Renal cortex interstitium (tissue), 15 donors: ENCODE measurements at places on chromosomes 7 and 10. TPM values are rescaled to one million over a fixed set of nuclear protein-coding genes. Genes with fewer than 3 reads are reported as not detected.

GRCh38 chr10:129191797-129192196 is 275.2 kb upstream of the MGMT start:
- DNase-seq = no peak

- no peak for DNase-seq
Measured at GRCh38 chr7:99642027-99642426, 25.3 kb downstream of the ZSCAN25 start.

DNA sequence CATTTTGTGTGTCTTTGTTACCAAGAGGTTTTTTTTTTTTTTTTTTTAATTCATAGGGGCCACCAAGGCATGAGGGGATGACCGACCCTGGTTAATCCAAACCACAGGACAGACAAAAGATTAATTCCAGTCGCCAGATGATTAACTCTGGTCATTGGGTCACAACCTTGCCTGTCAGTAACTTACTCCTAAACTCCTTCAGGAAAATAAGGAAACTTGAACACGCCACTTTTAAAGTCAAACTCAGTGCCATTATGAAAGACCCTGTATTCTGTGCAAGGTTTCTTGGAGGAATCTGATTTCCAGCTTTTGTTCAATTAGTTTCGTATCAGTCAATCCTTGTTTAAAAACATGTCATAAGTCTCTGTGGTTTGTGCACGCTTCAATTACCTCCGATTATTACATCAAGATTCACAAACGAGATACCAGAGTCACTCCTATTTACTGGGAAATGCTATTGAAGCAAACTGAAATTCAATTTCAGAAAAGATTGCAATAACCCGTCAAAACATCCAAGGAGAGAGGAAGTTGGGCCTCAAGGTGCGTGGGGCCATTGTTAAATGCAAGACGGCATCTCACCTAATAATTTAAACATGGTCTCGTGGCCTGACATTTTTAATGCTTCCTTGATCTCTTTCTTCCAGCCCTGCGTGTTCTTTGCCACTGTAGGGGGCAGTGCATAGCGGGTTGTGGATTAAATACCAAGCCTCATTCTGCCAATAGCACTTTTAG is 44.0 kb downstream of the NRP1 start:
- DNase-seq = no peak

- peak; percentile 59 for DNase-seq
Measured at GRCh38 chr10:119079599-119080520, 757 bp downstream of the EIF3A start.

GRCh38 chr7:80785276-80785675 is 133.6 kb downstream of the SEMA3C start:
- DNase-seq = no peak

DNA sequence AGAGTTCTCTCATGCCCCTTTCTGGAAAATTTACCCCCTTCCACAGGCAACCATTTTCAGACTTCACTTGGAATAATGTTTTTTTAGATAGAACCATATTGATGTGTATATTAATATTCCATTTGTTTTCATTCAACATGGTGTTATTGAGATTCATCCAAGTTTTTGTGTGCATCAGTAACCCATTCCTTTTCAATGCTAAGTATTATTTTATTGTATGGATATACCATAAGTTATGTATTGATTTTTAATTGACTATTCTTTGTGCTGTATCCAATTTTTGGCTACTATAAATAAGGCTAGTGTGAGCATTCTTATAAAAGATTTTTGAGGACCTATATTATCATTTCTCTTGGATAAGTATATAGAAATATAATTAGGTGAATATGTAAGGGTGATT is 1025.7 kb downstream of the GRM8 start:
- no peak for DNase-seq

GRCh38 chr7:115689941-115690340 is 340.6 kb downstream of the TFEC start:
- DNase-seq = no peak

DNA sequence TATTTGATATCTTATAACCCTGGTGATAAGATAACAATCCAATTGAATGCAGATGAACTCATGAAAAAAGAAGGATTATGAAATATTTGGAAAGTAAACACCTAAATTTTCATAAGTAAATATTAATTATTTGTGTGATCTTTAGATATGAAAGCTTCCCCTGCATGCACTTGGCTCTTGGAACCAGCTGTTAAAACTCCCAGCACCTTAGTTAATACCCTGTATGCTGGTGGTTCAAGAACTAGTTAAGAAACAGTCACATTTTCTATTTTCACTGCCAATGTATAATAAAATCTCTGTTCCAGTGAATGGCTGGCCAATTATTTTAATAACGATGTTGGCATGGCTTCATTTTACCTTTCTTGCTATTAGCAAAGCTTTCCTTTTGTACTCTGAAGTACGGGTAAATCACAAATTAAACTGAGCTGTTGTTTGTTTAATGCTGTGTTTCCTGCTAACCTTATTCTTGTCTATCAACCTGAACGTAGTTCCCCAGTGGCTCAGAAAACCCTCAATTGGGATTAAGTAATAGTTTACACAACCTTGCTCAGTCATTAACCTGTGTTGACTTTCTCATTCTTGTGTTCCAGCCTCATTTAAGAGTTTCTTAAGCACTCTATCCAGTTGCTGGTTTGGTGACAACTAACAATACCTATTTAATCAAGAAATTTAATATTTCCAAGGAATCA is 38.9 kb downstream of the MET start:
- no peak for DNase-seq

- DNase-seq = no peak
Measured at GRCh38 chr10:97612386-97612785, 20.9 kb downstream of the MORN4 start.

GRCh38 chr10:113524120-113524519 is 28.7 kb upstream of the HABP2 start:
- DNase-seq = no peak

DNA sequence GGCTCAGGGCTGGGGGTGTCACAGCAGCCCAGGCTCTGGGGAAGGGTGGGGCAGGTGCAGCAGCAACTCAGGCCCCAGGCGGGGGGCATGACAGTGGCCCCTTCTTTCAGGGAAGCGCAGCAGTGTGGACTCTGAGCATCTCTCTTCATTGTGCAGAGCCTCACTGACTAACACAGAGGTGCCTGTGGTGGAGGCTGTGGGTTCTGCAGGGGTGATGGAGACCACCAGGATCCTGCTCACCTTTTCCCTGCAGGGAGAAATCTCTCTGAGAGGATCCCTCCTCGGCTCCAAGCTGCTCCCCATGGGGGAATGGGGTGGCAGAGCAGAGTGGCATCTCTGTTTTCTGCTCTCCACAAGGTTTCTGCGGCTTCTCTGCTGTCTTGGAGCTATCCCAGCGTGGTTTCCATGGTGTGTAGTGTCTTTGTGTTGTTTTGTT is 37.8 kb upstream of the SHH start:
- DNase-seq = no peak

DNA sequence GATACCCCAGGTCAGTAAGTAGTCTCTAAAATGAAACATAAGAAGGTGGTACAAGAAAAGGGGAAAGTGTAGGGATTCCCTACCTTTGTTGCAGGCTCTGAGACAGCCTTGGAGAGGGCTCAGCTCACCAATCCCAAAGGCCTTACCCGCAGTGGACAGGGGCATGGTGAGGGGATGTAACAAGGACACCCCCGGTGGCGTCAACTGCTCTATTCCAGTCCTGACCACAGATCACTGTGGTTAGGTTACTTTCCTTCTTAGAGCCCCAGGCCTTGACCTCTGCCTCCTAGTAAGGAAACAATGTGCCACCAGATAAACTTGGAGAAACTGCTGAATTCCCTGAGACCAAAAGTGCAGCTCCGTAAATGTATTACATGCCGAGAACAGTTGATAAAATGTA is 17.5 kb downstream of the PLXNA4 start:
- no peak for DNase-seq

GRCh38 chr10:98910048-98910447 is 325.6 kb downstream of the HPSE2 start:
- DNase-seq = no peak

- no peak for DNase-seq
Measured at GRCh38 chr7:83861-84632, 108.3 kb upstream of the FAM20C start.

GRCh38 chr10:91201213-91201996 is 19.1 kb upstream of the PCGF5 start:
- DNase-seq = no peak

GRCh38 chr10:99457813-99458212 is 27.4 kb upstream of the GOT1 start:
- no peak for DNase-seq

DNA sequence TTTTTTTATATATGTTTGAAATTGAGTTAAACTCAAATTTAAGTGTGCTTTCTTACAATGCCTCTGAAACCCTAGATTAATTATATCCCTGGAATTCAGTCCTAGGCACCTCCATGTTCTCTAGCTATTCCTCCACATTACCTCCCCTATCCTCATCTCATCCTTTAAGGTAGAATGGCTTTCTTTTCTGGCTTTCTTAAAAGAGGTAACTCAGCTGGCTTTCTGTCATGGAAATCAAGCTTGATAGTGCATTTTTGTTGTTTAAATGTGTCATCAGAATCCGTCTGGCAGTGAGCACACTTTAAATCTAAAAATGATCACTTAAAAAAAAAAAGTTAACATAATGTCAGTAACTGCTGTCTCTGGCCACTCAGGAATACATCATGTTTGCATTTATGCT is 42.2 kb downstream of the AHR start:
- no peak for DNase-seq

DNA sequence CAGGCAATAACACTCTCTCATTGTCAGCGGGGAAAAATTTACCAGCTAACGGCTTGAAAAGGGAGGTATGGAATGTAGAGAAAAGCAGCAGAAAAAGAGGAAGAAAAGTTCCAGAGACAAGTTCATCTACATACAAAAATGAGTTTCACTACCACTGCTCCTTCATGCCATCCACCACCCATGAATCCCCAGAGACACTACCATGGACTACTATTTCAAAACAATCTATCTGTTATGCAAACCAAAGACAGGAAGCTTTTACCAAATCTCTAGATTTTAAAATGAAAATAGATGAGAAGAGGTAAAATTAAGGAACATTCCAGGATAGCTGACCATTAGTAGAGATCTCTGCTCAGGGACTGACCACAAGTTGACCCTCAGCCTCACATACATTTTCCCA is 189.0 kb upstream of the GRM3 start:
- no peak for DNase-seq

- DNase-seq = no peak
Measured at GRCh38 chr7:2105917-2106316, 126.8 kb downstream of the MAD1L1 start.

Gene C7orf33
- polyA plus RNA-seq = not detected

Gene PTF1A
- polyA plus RNA-seq = not detected

Gene NACAD
- polyA plus RNA-seq = 9.4 TPM

Gene TMEM213
- 39.7 TPM for polyA plus RNA-seq

Gene NCF1
- 2.2 TPM for polyA plus RNA-seq

Gene ADK
- 27.0 TPM for polyA plus RNA-seq

Gene PVRIG
- 5.2 TPM for polyA plus RNA-seq

Gene CALCR
- polyA plus RNA-seq = 0.79 TPM

Gene SEMA3A
- 10.8 TPM for polyA plus RNA-seq

Gene BTBD16
- 0.36 TPM for polyA plus RNA-seq

Gene VPS37D
- 17.7 TPM for polyA plus RNA-seq

Gene MRC1
- 10.2 TPM for polyA plus RNA-seq

Gene GNAT3
- not detected for polyA plus RNA-seq
